ENCODE measurements at places on chromosomes 5 and 9.

GRCh38 chr5:89105171-89105695, 222.2 kb upstream of the MEF2C start:
- no peak for DNase-seq

DNA sequence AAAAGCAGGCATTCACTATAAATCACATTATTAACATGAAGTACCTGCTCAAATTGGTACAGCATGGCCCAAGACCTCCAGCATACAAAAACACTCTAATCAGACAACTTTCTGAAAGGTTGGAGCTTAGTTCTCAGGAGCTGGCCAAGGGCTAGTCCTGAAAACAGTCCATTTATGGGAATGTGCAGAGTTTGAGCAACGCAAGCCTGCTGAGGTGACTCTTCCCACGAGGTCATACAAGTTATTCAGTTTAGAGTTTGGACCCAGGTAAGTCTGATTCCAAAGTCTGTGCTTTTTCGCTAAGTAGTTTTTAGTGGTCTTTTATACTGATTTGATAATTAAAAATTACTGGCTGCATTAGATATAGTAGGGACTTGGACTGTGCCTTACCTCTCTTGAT, 52.6 kb downstream of the AP3S1 start:
- no peak for DNase-seq

DNA sequence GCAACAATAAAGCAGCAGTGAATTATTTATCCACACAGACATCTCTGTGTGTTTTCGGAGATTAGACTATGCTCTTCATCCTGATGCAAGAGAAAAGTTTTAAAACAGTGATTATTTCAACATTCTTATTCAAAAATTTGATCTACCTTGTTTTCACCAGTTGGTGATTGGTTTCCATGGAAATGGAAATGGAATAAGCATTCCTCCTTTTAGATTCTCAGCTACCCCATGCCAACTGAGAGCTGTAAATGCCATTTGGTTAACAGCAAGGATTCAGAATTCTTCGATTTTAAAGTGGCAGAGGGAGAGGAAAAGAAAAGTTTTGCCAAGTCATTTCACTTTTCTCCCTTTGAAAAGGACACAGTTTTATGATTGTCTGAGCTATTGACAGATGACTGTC, 154.7 kb downstream of the PCSK5 start:
- no peak for DNase-seq

GRCh38 chr9:2559192-2560152, 62.1 kb upstream of the VLDLR start:
- no peak for DNase-seq
